Germinal center (tissue), 1 donor: ENCODE measurements at places on chromosomes 3 and 15.
A peak's percentile ranks its signal among the peaks of the same experiment; 100 is the strongest.

- peak; percentile 86 for DNase-seq
Measured at GRCh38 chr3:33074217-33075067, 22.5 kb downstream of the GLB1 start.

DNA sequence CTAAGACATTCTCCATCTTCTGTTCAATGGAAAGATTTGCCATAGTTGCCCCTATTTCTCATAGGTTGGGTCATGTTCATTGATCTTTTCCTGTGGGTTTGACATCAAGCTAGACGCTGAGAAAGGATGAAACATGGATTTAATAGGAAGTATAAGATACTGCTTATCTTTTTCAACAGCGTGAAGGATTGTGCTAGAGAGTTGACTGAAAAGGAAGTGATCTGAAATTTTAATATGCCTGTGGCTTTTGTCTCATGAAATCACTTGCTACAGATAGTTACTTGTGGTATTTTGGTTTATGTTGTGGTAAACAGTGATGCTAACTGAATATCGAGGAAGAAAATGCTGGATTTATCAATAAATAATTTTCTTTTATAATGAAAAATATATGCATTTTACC is 442.9 kb downstream of the EDEM1 start:
- no peak for DNase-seq

DNA sequence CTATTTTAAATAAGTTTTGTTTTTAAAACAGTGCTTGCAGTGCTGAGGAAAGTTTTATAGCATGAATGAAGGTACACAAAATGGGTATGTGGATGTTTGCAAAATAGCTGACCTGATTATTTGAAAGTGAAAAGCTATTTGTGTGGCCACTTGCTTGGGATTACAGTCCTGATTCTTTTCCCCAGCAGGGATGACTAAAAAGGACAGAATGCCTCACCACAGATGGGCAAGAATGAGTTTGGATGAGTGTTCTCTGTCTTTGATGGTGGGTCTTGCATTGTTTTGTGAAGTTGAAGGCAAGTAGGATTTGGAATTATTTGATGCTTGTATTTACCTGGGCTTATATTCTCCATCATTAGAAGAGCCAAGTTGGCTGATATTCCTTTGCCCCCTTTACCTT is 48.8 kb upstream of the MEIS2 start:
- no peak for DNase-seq

- DNase-seq: no peak
Measured at GRCh38 chr3:150746791-150747590, 16.0 kb downstream of the SIAH2 start.

DNA sequence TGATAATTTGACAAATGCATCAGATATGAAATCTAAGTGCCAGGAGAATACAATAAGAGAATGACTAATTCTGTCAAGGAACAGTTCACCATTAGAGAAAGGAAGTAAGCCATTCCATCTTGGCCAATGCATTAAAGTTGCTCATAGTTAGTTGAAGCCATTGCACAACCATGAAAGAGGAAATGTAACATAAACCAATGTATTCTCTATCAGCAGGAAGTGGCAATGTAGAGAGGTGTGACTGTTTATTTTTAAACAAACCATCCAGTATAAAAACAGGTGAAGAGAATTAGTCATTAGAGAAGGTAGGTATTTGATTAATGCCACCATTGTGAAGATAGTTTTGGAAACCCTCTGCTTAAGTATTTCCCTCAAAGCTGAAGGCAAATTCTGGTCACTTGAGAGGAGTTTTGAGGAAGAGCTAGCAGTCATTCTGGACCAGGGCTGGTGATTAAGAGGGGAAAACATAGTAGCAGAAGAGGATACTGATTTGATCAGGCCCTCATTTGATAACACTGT is 10.7 kb upstream of the ANXA2 start:
- peak; percentile 27 for DNase-seq

GRCh38 chr3:148866261-148866660 is 1.2 kb downstream of the CPA3 start:
- no peak for DNase-seq

- DNase-seq: no peak
Measured at GRCh38 chr15:46251903-46252302, 617.1 kb downstream of the SQOR start.

DNA sequence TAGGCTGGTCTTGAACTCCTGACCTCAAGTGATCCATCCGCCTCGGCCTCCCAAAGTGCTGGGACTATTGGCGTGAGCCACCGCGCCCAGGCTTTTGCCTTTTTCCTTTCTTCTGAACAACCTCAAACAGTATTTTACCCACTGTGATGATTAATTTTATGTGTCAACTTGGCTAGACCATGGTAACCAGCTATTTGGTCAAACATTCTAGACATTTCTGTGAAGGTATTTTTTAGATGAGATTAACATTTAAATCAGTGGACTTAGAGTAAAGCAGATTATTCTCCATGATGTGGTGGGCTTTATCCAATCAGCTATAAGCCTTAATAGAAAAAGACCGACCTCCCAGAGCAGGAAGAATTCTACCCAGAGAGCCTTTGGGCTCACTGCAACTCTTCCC is 6.0 kb downstream of the SPATA12 start:
- DNase-seq: no peak

DNA sequence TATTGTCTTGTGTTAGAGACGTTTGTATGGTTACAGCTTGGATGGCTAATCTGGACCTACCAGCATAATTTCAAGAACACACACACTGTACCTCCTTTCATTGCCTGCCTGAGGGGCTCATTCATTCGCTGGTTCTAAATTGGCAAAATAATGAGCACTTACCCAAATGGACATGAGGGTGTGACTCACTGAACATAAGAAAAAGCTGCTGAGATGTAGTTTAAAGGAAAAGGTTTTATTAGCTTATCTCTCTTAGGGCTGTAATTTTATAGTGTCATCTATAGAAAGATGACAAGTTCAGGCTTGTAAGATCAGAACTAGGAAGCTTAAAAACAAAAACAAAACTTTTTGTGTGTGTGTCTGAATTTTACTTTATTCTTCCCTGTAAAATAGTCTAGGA is 120.7 kb upstream of the WNT7A start:
- no peak for DNase-seq

- no peak for DNase-seq
Measured at GRCh38 chr3:148101061-148101460, 596.6 kb upstream of the AGTR1 start.

- no peak for DNase-seq
Measured at GRCh38 chr3:33114622-33115023, 809 bp downstream of the CRTAP start.

DNA sequence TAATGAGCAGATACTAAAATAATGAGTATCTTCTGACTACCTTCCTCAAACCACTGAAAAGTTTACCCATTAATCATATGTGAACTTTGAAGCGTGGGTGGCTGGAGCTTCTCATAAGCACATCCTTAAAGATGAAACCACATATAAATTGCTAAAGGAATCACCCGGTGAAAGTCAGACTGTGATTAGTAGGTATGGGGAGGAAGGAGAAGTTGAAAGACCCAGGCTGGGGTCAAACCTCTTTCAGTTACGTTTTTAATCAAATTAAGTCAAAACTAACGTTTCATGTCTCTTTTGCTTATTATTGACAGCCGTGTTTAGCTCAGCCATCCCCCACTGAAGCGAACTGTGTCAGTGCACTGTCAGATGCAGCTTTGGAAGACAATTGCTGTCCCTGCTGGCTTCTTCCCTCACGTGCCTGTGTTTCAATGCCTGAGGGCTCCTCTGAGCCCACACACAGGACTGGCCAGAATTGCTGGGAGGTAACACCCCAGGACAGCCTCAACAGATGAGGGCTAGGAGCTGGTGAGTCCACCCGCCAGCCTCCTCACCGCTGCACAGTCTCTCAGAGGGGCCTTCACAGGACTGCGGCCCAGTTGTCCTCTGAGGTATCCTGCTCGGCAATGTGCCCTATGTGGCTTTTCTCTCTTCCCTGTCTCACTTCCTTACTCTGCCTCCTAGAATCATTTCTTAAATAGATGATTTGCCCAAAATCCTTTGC is 29.3 kb upstream of the SH3BP5 start:
- DNase-seq: peak; percentile 80

GRCh38 chr15:89799011-89799911 is 15.4 kb downstream of the ANPEP start:
- no peak for DNase-seq

DNA sequence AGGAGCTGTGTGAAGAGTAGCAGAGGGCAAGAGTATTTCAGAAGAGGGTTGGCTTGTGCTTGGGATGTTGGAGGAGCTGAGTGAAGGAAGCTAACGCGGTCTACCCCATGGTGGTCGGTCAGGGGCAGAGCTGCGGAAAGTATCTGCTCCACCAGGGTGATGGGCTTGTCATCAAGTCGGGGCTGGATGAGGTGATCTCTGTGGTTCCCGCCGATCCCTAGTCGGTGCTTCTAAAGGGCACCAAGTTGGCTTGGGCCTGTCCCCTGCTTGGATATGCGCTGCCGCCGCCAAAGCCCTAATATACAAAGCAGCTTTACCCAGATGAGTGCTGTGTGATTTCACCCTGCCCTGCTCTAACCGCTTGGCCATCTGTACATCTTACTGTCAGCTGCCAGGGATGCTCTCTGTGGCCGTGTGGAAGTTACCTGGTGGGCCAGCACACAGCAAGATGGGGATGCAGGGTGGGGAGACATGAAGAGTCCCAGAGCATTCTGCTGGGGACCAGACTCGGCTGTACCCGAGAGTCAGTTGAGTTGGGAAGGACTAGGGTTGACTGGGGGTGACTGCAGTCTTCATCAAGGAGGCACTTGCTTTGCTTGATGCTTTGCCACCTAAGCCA is 226.1 kb upstream of the BHLHE40 start:
- no peak for DNase-seq

GRCh38 chr3:134033315-134033996 is 3.7 kb upstream of the SLCO2A1 start:
- DNase-seq: no peak

DNA sequence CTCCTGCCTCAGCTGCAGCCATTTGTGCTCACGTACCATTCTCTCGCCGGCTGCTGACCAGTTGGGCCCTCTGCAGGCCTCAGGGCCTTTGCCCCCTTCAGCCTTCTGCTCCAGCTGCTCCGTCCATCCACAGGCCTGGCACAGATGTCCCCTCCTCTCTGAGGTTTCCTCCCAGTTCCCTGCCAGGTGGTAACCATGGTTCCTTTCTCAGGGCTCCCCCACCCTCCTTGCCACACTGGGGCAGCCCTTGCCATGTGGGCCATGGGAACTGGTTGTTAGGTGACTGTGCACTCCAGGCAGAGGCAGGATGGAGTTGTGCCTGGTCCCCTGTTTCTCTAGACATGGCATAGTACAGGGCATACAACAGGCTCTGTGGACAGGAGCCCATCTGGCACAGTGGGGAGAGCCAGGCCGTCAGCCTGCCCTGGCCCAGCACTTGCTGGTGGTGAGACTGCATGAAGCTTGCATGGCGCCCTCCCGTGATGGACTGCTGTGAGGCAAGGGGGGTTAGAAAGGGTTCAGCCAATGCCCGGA is 148.9 kb downstream of the DNAJB8 start:
- DNase-seq: no peak

DNA sequence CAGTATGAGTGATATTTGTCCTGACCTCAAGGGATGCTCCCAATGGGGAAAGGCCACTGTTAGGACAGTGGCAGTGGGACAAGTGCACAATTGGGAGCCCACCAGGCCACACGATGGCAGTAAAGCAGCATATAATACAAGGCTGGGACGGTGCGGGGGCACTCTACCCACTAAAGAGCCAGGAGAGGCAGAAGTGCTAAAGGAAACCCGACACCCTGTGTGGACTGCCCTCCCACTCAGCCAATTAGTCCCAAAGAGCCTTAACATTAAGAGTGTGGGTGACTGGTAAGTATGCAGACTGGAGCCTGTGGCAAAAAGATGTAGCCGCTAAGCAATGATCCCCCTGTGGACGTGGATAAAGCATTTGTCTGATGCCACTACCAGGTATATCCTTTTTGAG is 8.2 kb upstream of the ZNF589 start:
- DNase-seq: peak; percentile 57

DNA sequence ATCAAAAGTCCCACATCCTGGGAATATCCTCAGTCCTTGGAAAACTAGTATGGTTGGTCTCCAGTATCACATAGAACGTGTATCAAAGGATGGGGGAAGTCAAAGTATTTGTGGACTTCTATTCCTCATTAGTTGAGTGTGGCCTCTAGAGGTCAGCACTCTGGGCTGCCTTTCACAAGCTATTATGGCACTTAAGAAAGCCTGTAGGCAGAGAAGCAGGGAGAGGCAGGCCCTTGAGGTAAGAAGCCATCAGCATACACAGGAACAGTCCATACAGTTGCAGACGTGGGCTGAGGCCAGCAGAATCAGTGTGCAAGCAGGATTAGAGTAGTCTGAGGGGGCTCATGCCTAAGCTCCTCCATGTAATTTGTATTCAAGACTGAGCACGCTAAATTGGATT is 341.7 kb downstream of the CLSTN2 start:
- no peak for DNase-seq

DNA sequence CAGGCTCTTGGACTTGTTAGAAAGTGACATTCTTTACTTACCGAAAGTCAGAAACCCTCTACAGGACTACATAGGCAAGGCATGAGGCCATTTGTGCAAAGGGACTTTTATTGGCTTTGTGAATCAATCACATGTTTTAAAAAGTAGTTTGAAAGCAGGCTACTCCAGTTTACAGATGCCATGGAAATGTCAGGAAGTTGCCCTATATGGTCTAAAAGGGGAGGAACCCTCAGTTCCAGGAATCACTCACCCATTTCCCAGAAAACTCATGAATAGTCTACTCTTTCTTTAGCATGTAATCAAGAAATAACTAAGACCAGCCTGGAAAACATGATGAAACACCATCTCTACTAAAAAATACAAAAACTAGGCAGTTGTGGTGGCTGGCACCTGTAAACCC is 51.0 kb upstream of the MKRN3 start:
- DNase-seq: no peak

DNA sequence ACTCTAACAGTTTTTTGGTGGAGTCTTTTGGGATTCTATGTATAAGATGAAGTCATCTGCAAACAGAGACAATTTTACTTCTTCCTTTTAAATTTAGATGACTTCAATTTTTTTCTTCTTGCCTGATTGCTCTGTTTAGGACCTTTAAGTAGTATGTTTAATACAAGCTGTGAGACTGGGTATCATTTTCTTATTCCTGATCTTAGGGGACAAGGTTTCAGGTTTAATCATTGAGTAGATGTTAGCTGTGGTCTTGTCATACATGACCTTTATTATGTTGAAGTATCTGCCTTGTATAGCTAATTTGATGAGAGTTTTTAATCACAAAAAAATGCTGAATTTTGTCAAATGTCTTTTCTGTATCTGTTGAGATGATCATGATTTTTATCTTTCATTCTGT is 20.6 kb downstream of the GRM2 start:
- DNase-seq: no peak

DNA sequence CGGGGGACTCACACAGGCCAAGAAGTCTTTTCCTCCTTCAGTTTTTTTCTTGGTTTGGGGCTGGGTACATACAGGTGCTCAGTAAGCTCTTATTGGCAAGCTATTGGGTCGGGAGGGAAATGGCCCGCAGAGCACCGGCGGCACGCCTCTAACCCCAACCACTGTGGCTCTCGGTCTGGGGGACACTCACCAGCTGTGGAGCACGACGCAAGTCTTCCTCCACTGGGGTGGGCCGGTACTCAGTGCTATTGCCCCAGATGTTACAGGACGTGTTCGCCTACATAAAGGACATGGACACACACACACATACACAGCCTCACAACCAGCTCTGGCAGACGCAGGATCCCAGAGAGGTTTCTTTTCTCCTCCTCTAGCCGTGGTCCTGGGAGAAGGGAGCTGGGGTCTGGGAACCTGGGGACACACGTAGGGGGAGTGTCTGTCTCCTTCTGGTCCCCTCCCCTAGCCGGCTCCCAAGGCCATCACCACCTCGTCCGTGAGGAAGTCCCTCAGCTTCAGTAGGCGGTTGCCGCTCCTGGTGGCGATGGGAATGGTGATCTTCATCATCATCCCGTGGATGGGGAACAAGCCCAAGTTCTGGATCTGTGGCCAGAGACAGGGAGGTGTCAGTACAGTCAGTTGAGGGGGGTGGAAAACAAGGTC is 33.4 kb downstream of the FEM1B start:
- DNase-seq: no peak
